ENCODE measurements at places on chromosomes 12 and 14. TPM values are rescaled to one million over a fixed set of nuclear protein-coding genes. Genes with fewer than 3 reads are reported as not detected.

DNA sequence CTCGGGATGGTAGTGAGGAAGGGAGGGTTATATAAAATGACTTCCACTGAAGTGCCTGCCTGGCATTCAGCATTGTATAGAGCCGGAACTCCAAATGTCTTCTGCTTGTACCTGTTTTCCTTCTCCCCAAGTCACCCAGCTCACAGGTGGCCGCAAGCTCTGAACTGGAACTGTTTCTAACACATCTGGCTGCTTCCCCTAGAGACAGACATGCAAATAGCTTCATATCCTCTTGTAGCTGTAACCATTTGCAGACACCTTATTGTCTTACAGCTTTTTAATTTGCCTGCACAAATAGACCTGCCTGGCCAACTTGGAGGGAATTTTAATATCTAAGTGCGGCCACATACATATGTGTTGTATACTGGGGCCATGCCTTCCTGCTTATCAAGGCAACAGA lies 126.0 kb downstream of the CHST11 start:
- DNase-seq: no peak

DNA sequence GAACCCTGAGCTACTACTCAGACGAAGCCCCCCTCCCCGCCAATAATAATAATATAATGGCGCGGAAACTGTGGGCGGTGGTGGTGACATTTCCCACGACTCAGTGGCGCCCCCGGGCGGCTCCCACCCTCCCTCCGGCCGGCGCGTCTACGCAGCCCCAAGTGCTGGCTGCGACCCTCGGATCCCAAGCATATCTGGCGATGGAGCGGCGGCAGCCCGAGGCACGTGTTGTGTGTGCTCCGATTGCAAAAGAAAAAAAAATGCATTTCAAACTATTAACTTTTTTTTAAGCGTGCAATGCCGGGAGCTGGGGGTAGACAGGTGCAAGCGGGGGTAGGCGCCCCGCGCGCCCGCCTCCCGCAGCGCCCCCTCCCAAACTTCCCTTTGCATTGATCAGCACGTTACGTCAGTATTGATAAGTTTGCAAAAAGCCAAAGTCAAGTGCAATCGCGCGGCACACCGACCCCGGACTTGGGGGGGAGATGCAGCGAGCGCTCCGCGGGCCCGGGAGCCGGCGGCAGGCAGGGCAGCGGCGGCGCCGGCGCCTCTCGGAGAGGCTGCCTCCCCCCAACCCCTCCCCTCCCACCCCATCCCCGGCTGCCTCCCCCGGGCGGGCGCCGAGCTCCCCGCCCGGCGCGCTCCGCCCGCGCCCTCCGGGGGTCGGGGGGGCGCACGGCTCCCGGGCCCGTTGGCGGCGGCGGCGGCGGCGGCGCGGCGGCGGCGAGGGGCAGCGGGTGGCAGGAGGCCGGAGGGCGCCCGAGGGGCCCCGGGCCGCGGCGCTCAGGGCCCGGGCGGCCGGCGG lies 113.1 kb upstream of the MYL2 start:
- DNase-seq: no peak

DNA sequence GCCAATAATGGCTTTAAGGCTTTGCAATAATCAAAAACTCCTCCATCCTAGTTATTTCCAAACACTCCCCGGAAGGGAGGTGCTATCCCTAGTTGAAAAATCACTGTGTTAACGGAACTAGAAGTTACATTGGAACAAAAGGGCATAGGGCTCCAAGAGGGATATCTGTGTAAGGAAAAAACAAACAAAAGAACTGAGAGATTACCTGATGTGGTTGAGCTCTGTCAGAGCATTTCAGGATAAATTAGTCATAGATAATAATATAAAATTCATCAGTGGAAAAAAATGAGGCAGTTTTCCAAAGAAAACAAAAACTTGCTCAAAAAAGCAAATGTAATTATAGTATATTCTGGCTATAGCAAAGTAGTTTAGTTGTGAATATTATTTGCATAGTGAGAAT lies 27.4 kb upstream of the PAPLN start:
- DNase-seq: no peak

DNA sequence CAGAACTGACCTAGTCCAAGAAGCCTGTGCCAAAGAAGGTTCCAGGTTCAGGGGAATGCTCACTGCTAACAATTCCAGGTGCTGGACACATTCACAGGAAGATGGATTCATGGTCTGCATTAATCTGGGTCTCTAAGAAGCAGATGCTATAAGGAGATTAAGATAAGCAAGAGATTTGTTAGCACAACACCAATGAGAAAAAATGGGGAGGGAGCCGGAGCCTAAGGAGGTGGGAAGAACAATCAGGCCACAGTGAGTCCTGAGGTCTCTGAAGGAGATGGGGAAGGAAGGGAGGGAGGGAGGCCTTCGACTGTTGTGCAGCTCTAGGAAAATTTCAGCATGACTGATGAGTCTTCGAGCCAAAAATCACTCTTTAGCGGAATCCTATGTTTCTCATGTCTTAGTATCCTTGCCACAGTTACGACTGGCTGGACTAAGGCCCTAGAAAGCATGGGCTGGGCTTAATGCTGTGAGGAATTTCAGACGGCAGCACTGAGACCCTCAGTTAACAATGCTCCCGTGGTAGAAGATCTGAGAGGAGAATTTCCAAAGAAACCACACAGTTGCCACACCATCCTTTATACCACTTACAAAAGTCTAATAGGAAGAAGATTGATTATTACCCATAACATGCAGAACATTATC lies 31.5 kb upstream of the PTGDR start:
- DNase-seq: no peak

GRCh38 chr14:54216827-54217226 lies 180.0 kb upstream of the CDKN3 start:
- no peak for DNase-seq

ASIC1 gene
- polyA plus RNA-seq: 11.5 TPM

FAIM2 gene
- polyA plus RNA-seq: 1.3 TPM
